NCI-H82 (cell line): ENCODE measurements at places on chromosomes 7 and 10.

DNA sequence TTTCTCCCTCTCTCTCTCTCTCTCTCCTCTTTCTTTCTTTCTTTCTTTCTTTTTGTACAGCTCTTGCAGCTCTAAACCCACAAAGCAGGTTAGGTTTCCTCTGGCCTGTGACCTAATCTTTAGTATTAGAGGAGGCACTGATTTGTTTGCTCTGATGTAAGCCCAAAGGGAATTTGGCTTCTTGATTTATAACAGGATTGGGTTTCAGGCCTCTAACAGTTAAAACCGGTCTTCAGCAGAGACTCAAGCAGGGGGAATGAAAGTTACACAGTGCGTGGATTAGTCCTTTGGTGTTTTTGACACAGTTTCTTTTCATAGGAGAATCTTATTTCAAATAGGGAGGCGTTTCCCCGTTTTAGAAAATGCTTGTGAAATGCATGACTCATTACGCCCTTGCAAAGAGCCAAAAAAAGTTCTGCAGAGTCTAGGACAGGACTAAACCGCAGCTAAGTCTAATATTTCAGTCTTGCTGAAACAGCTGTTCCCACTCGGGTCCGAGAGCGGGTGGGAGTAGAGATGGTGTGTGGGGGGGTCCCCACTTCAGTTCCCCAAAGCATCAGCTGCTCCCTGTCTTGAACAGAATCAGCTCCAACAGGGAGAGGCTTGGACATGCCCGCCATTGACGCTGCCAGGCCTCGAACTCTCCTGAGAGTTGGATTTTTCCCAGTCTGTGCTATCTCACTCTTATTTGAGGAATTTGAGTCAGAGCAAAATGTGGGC, 296.5 kb upstream of the PITRM1 start:
- peak; percentile 68 for DNase-seq

DNA sequence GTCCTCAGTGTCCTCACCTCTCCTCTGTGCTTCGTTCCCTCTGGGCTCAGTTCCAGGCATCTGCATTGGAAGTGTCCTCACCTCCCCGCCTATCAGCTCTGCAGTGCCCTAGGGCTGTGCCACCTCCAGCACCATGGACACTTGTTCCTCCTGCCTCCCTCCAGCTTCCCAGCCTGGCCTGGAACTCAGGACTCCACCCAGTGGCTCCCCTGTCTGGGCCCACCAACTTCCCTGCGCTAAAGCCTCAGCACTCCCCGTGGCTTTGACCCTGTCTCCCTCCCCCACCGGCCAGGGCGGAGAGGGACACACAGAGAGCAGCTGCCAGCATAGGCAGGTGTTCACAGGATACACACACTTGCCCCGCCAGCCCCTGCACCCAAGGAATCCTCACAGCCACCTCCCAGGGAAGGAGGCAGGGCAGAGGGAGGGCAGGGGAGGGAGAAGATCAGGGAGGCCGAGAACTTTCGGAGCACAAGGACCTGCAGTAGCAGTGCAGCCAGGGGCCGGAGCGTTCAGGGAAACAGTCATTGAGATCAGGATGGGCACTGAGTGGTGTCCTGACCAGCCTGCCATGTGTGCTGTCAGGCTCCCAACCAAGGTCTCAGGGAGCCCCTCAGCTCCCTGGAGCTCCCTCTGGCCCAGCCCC, 31.3 kb downstream of the ANXA8 start:
- DNase-seq = peak; percentile 56

GRCh38 chr10:104612571-104613205, 28.4 kb upstream of the SORCS3 start:
- no peak for DNase-seq

DNA sequence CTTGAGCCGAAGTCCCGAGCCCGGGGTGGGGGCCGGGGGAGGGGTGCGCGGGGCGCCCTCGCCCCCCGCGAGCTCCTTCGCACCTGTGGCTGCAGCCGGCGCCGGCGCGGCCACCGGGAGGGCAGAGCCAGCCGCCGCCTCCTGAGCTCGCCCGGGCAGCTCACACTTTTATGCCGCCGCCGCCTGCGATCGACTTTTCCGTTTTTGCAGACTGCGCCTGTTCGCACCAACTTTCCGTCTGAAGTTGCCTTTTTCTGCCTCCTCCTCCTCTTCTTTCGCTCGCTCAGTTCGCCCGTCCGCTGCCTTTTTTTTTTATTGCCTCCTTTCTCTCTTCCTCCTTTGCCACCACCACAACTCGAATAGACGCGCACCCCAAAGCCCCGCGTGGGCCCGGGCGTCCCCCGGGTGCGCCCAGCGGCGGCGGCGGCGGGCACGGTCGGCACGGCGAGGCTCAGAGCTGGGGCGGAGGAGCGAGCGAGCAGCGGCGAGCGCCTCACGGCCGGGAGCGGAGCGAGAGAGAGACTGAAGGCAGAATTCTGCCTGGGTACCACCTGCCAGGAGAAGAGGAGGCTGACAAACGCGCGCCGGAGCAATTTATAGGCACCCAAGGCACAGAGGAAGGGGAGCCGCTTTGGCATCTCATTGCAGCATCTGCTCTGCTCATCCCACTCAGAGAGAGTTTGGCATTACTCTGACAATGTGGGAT, at the start of gene C1QL3:
TSS of gene C1QL3 (minus strand) at position 569 of the 706 bp plus-strand sequence. CDS start 814 bp downstream, outside the sequence.
- DNase-seq = peak; percentile 66

DNA sequence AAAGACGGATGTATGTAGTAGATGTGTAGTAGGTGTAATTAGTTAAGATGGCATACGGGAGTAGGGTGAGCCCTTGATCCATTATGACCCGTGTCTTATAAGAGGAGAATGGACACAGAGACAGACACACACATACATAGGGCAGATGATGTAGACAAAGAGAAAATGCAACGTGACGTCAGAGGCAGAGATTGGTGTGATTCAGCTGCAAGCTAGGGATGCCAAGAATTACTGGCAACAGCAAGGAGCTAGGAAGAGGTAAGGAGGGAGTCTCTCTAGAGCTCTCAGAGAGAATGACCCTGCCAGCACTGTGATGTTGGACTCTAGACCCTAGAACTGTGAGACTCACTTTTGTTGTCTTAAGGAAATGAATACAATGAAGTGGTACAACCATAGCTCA, 247.0 kb upstream of the HABP2 start:
- DNase-seq = no peak

DNA sequence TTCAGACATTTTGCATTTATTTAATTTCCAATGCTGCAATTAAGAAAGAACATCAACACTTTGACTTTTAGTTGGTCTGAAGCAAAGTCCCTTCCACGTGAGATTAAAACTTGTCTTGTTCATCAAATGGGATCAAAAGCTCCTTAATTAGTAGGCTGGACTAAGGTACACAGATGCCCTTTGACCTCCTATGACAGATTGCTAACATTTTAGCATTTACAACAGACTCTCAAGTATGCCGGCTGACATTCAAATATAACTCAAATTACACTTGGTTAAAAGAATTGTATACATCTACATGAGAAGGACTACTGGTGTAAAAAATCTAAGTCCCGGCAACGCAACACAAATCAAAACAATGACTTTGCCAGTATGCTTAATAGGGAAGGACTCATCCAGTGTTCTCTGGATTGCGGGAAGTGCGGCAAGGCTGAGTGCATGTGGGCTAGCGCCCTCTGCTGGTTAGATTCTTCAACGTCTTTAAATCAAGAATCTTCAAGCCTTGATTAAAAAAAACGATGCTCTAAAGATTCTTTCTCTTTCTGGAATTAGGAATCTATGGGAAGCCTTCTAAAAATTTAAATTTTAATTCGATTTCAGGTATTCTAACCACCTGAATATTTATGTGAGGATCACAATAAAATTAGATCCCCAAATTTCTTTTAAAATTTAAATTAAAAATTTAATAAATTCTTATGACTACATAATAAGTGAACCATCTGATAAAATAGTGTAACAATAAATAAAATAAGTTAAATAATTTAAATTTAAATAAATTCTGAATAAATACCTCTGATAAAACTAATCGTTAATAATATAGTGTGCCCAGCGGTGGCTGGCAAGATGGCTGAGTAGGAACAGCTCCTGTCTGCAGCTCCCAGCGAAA, 444.7 kb downstream of the DGKB start:
- peak; percentile 90 for DNase-seq

DNA sequence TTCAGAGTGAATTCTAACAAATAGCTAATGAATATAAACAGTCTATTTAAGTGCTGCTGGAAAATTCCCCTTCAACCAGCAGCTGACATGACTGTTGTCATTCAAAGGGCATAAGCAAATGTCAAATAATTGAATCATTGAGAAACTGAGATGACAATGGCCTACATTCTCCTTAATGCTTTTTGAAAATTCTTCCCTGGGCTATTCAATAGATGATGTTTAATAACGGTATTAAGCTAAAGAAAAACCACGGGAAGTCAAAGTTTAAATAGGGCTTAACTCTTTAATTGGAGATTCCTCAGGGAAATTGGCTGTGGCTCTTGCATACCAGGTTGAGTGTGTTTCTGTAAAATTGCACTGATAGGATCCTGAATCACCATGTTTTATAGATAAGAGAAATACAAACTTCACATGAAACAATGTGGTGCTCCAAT, 77.0 kb downstream of the ARL4A start:
- no peak for DNase-seq

- DNase-seq = no peak
Measured at GRCh38 chr7:121954803-121955202, 81.8 kb downstream of the PTPRZ1 start.

- no peak for DNase-seq
Measured at GRCh38 chr10:133103311-133103910, 15.7 kb downstream of the ADGRA1 start.

DNA sequence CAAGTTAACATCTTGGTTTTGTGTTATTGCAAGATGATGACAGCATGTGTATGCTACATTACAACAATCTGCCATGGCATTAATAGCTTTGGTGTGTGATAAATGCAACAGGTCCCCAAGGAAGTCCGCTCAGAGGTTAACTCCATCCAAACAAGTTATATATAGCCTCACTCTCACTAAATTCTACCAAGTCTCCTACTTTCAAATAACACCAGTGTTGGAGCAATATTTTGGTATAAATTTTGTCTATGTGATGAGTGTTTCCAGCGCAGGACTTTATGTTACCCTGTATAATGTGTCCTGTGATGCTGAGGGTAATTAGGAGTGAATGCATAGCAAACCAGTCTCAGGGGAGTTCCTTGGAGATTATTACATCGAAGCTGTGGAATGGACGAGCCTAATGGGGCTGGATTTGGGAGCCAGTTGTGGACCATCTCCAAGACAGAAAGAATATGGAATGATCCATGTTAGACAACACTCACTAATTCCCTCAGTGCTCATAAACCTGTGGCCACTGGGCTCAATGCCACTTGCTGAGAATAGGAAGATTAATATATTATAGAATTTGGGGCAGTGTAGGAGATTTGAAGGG, 127.6 kb upstream of the CXCL12 start:
- no peak for DNase-seq

DNA sequence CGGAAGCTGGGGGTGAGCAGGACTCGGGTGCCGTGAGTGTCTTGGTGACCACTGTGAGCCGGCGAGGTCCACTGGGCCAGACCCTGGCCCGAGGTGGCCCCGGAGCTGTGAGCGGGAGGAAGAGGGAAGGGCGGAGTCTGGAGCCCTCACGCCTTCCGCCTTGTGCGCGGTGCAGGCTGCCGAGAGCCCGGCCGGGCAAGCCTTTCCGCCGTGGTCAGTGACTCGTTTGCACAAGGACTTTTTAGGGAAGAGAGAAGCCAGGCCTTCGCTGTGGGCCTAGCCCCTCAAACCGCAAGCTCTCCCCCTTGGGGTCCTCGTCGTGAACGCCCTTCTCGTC, 40.9 kb upstream of the ZNF32 start:
- DNase-seq = peak; percentile 16

GRCh38 chr7:803243-803635, 29.0 kb upstream of the SUN1 start:
- DNase-seq = no peak

DNA sequence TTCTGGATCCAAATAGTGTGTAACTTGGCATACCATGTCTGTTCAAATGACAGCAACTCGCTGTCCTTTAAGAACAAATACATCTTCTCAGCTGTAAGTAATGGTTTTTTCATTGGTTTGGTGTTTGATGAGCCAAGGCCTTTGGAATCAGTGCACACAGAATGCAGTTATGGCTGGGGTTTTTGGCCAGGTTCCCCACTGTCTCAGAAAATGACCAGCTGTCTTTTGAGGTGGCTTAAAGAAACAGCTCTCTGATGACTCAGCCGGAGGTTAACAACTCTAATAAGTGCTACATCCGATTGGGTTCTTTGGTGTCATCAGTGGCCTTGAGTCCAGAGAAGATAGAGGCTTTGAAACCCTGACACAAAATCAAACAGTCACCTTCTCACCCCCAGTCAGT, 688.4 kb downstream of the REEP3 start:
- DNase-seq = no peak

- DNase-seq = no peak
Measured at GRCh38 chr7:138195151-138195571, 118.9 kb downstream of the AKR1D1 start.
